ENCODE measurements at places on chromosomes 12 and 14.

- DNase-seq, result no peak
Observed at GRCh38 chr14:29310757-29311156, 544.2 kb downstream of the FOXG1 start.

DNA sequence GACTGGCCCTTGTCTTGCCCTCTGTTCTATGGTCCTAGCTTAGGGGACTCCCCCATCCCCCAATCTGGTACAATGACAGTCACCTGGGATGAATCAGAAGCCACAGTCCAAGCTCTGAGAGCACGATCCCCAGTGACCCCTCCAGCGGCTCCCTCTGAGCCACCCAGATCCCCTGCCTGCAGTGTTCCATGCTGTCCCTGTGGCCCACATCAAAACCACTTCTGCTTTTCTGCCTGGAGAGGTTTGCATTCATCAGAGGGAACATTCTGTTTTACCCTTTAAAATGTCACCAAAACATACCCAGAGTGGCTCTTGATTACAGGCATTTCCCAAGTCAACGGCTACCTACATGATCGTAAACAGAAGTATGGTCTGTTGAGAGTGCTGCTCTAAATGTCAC lies 47.5 kb downstream of the NOS1 start:
- peak; percentile 12 for DNase-seq

GRCh38 chr12:55946553-55946952 lies 15.6 kb downstream of the DGKA start:
- DNase-seq, result no peak

DNA sequence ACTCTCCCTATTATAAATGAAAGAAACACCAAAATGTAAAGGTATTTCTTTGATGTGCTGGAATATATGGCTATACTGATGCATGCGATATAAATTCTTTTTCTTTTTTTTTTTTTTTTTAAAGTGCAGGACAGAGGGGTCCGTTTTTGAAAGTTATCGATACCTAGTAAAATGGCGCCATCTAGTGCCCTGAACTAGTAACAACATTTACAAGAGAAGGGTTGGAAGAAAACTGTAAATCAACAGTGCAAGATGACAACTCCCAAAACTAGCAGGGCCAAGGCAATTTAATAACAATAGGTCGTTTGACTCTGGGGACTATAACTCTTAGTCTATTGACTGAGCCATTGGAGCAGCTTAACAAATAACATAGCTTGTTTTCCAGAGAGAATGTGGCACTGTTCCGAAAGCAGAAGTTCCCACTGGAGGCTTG lies 137.7 kb downstream of the SPTSSA start:
- DNase-seq, result no peak

DNA sequence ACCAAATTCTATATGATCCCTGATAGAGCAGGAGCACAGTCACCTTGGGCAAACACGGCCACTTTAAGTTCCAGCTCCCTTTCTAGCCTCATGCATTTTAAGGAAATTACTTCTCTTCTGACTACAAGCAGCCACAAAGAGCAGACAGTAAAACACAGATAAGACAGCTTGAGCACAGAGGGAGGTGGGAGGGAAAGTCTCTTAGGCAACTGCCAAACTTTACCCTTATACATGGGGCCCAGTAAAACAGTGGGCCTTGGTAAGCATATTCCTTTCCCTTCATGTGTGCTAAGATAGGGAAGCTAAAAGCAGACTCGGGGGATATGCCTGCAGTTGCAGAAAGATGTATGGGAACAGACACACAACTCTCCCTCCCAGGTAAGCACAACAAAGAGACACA lies 235.9 kb downstream of the CPNE8 start:
- peak; percentile 0 for DNase-seq

DNA sequence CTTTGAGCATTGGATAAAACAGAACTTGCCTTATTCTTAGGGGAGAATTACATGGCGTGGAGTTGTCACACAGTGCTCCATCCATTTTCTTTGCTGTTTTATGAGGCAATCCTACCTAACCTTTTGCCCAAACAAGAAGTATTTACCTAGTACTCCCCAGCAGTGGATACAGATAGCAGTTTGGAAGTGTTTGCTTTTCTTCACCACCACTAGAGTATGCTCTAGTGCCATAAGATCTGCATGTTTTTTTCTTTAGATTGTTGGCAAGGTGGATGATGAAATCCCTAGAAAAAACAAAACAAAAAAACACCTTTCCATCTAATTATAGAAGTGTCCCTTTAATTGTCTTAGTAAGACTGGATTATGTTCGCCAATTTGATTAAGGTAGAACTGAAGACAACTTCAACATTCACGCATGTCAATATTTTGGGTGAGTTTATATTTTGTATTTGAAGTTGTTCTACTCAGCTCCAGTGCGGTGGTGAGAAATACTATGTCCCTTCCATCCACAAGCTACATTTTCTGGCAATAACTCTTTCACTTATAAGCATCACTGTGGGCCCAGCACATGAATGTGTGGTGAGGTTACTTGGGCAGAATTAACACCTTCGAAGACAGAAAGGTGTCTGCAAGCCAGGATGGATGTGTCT lies 23.6 kb upstream of the TMEM260 start:
- no peak for DNase-seq

DNA sequence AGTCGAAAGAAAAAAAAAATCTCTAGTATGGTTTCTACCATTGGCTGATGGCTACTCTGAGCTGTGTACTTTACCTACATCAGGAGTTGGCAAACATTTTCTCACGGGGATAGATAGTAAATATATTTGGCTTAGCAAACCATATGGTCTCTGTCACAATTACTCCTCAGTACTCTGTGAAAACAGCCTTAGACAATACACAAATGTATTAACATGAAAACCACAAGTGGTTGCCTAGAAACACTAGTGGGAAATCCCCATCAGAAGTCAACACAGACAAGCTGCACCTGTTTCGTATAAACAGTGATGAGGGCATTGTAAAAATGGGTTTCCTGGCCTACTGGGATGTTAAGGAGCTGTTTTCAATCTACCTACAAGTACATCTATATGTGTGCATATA lies 84.6 kb upstream of the NAV3 start:
- DNase-seq, result no peak

- DNase-seq, result no peak
Observed at GRCh38 chr12:75724928-75725312, 213.5 kb upstream of the KRR1 start.

GRCh38 chr12:125720961-125721360 lies 655.7 kb downstream of the AACS start:
- no peak for DNase-seq

DNA sequence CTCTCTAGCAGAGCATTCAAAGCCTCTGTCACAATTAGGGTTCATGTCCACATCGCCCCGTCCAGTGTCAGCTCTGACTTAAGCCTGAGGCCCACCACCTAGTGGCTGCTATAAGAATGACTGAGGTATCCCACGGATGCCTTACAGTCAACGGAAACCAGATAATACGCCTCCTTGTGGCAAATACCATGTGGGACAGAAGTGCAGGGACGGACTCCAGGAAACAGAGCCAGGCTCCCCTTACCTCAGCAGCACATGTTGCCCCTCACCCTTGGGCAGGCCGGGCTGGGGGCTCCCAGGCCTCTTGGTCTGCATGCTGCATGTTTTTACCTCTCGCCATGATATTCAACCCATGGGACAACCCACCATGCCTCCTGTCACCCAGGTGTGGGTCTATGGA lies 86.3 kb downstream of the VWF start:
- DNase-seq, result peak; percentile 37

GRCh38 chr12:76898442-76898841 lies 19.6 kb upstream of the CSRP2 start:
- DNase-seq, result no peak

GRCh38 chr12:1533602-1534304 lies 60.6 kb downstream of the FBXL14 start:
- peak; percentile 66 for DNase-seq

DNA sequence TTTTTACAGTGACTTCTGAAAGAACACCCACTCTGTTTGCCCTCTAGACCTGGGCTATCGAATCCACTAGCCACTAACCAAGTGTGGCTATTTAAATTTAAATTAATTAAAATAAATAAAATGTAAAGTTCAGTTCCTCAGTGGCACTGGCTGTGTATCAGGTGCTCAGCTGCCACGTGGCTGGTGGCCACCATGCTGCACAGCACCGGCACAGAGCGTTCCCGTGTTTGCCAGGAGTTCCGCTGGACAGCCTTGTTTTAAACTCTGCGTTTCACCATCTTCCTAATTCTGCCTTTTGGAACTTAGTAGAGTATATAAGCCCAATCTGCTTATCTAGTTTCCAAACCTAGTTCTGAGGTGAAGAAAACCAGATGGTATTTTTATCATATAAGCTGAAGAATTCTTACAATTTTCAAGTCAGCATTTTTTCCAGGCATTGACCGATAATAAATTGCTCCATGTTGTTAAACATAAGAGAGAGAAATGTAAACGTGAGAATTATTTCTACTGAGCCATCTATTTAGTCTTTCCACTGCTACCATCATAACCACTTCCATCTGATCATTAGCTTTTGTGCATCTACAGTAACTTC lies 339.0 kb downstream of the CACNA1C start:
- DNase-seq, result no peak

GRCh38 chr12:24143928-24144327 lies 194.5 kb upstream of the SOX5 start:
- no peak for DNase-seq

DNA sequence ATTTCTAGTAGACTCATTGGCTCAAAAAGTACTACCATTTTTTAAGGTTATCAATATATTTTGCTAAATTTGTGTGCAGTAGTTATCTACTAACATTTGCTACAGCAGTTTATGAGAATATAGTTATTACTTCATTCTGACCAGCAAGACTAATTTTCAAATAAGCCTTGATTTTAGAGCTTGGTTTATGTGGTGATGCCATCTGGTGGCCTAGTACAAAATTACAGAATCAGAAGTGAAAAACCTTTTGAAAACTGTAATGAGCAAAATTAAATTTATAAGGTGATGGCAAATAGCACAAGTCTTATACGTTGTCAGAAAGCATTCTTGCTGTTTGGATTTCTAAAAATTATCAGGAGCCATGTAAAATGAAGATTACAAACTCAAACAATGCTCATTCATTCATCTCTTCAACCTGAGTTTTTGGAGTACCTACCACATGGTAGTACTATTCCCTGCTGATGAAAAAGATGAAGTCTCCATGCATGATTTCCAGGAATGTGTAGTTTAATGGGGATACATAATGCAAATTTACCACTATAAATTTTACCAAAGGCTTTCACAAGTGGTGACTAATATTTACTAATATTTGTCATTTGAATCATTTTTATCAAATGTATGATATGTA lies 51.0 kb downstream of the MAGOHB start:
- DNase-seq, result peak; percentile 0

DNA sequence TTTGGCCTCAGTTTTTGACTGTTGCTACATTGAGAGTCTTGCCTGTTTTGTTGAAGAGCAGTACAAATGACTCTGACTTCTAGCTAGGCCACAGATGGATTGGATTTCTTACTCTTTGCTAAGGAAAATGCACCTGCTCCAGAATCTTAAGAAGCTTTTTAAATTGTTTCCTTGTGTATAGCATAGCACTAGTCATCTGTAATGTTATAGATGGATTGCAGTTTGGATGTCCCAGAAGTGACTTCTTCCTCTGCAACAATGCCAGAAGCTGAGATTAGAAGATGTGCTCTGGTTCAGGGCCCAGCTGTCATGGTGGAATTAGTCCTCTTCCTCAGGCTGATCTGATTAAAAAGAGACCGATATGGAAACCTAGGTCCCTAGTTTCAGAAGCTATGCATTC lies 67.9 kb downstream of the DAAM1 start:
- DNase-seq, result no peak

DNA sequence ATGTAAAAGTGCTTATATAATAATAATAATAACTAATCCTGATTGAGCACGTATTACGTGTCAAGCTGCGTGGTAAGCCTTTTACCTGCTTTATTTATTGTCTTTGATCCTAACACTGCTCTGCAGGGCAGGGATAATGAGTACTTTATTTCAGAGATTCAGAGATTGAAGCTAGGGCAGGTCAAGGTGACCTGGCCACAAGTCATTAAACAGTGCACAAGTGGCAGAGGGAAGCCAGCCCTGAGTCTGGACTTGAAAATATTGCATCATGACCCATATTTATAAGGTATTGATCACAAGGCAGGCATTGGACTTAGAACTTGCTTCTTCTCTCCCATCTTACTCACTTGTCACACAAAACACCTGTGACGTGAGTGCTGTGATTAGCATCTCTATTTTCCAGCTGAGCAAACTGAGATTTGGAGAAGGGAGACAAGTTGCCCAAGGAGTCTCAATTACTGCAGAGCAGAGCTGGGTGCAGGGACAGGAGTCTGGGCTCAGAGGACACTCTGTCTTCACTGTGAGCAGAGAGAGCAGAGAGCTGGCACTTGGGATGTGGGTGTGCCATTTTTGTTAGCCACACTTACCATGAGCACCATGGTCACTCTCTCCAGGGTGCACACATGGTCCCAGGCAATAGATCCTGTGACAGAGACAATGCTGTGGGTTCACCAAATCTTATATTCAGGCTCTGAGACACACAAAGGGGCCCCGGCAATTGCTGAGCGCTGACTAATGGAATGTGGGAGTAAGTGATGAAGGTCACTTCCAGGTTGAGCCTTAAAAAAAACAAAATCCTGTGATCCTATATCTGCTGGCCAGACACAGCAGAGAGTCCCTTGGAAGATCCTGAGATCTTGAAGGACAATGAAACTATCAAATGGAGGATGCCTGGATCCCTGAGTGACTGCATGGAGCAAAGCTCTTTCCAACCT lies 113.2 kb upstream of the MED13L start:
- DNase-seq, result no peak

- no peak for DNase-seq
Observed at GRCh38 chr12:87661786-87662377, 367.3 kb downstream of the C12orf50 start.

DNA sequence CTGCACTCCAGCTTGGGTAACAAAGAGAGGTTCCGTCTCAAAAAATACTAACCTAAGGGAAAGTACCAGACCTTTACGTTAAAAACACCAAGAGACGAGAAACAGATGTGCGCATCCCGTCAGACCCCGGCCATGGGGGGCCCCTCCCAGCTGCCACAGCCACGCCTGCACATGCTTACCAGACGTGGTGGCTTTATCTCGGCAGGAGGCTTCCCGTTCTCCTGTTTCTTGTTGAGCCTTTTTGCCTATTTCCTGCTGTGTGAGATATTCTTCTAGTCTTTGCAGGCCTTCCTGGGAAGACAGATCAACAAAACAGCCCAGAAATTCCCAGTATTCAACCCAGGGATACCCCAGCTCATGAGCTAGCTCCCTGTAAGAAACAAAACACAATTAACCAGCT lies 23.6 kb downstream of the PGAM5 start:
- DNase-seq, result no peak

GRCh38 chr14:85235868-85236267 lies 294.1 kb upstream of the FLRT2 start:
- DNase-seq, result no peak

GRCh38 chr12:57612711-57613426 lies 1.6 kb downstream of the ARHGEF25 start:
- no peak for DNase-seq

Data from GDM1 (cell line).